Activated CD4-positive, alpha-beta T cell treated with anti-CD3 and anti-CD28 coated beads, Interleukin-2, amount 10 ng/mL, durations not matched to agents 24 days and 14 days (primary cell): ENCODE measurements at places on chromosomes 5 and 9. TPM values are rescaled to one million over a fixed set of nuclear protein-coding genes. Genes with fewer than 3 reads are reported as not detected.

- no peak for DNase-seq
These were observed 347.3 kb upstream of the CDH6 start for GRCh38 chr5:30846171-30846570.

GLRA1 gene
- total RNA-seq, result not detected in 2 replicates

OBP2B gene
- total RNA-seq, result not detected in 2 replicates

DNA sequence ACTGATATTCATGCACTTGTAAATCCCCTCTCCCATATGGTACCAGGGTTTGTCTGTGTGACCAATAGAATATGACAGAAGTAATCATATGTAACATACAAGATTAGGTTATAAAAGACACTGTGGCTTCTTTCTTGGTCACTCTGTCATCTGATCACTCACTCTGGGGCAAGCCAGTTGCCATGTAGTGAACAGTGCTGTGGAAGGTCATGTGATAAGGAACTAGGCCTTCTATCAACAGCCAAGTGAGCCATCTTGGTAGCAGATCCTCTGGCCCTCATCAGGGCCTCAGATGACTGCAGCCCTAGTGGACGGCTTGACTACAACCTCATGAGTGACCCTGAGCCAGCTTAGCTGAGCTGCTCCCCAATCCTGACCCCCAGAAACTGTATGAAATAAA, 30.0 kb upstream of the MATR3 start:
- DNase-seq, result no peak

DNA sequence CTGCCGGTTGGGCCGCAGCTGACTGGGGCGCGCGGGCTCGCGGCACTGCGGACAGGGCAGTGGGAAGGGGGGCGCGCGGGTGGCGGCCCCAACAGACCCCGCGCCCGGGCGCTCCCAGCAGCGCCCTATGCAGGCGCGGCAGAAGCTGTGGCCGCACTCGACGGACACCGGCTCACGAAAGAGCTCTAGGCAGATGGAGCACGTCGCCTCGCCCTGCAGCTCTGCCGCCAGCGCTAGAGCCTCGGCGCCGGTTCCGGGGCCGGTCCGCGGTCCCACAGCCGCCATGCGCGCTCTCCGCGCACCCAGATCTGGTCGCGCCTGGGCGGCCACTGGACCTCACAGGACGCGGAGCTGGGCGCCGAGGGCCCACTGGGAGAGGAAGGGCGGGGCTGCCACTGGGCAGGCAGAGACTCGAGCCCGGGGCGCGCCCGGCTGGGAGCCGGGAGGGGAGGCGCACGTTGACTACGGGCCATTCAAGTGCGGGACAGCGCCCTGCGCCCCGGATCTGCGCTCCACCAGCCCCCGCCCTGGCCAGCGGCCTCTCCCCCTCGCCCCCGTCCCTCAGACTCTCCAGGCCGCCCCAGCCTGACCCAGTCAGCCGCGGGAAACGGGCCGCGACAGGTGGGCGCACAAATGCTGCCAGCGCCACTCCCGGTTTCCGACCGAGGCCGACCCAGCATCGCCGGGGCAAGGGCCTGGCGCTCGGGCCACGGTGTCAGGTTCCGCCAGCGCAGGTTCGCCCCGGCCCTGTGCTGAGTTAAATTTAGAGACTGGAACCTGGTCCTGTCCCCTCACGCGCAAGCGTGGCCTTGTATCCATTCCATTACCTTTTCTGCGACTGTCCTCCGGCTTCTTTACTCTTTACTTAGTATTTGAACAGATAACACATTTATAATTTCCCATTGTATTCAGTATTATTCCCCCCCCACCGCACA, at the start of gene TRIM7:
Gene TRIM7, minus strand, starts transcription at position 371 of the 935 bp plus-strand sequence. Its CDS starts 86 bp downstream, at position 285.
- peak; percentile 79 for DNase-seq

DNA sequence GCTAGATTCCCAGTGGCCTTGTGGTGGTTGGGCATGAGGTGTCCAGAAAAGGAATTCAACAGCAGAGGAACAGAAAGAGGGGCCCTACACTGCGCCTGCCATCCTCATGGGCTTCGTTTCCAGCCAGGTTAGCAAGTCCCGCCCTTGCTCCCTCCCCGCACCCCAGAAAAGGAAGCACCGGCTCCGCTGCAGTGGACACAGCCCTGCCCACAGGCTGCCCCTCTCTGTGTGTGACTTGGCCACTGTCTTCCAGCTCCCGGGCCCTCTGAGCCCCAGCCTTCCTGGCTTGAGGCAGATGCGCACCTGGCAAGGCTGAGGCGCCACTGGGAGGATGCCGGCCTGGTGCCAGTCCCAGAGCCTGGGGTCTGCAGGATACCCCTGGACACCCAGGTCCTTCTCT, 305.0 kb upstream of the IRX4 start:
- no peak for DNase-seq

ZNF366 gene
- not detected in 2 replicates for total RNA-seq

BHMT2 gene
- total RNA-seq, result not detected in 2 replicates

DNA sequence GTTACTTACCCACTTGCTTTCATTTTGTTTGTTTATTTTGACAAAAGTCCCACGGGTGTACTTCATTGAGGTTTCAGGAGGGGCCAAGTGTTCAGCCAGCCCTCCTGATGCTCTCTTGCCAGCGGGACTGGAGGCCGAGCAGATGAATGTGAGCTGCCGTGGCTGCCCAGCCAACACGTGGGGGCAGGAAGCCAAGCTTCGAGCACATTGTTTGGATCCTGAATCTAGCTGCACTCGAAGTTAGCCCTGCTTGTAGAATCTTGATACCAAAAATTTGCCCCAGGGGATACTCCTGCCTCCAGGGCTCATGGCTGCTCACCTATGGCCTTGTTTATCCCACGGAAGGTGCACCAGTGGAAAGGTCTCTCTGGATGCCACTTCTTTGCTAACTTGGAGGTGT, 49.3 kb downstream of the RASGEF1C start:
- no peak for DNase-seq
